Stimulated activated CD4-positive, alpha-beta T cell treated with anti-CD3 and anti-CD28 coated beads, Interleukin-2, amount 100 ng/mL, for 48 hours (primary cell): ENCODE measurements at places on chromosomes 16 and 17.

DNA sequence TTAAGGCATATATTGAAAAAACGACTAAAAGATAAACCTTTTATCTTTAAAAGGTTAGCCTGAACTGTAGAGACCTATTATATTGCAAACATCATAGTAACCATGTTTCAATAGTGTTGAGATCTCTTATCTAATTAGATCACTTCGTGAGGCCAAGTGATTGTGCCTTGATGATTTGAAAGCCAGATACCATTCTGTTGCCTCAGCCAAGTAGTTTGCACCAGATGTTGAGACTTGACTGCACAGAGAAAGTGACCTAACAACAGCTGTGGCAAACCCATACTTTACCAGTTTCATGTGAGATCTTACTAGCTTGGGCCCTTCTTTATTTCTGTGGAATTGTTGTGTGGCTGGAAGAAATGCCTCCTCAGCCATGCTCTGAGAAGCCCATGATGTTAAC is 717.3 kb downstream of the KCNJ2 start:
- DNase-seq, result no peak

DNA sequence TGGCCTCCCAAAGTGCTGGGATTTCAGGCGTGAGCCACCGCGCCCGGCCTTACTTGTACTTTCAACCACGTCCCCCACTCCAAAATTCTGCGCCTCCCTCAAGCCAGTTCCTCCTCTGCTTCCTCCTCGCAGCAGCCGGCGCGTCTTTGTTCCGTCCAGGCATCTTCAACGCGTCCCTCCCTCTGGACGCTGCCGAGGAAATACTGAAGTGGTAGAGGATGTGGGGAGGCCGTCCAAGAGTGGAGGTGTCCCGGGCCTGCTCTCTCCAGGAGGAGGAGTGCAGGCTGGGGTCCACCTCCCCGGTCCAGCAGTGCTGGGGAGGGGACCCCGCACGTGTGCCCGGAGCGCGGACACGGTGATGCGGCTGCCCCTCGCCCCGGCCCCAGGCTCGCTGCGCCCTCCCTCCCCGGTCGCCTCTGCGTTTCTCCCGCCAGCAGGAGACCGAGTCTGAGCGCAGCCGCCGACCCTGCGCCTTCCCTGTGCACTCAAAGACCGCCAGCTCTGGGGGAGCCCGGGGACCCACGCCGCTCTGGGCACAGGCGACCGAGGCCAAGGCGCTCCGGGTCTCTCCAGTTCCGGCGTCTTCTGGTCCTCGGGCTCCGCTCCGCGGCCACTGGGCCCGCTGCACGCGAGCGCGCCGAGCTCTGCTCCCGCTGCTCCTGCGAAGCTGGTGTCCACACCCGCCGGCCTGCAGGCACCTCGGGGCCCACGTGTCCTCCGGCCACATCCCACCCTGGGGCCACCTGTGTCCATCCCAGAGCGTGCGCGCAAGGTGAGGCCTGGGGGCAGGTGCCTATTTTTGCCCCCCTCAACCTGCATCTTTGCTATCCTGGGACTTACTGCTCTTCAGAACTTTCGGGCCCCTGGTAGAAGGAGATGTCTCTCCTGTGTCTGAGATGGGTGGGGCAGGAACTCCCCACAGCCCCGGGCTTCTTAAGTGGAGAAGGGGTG is 31.7 kb downstream of the OSBPL7 start:
- peak; percentile 54 for DNase-seq

DNA sequence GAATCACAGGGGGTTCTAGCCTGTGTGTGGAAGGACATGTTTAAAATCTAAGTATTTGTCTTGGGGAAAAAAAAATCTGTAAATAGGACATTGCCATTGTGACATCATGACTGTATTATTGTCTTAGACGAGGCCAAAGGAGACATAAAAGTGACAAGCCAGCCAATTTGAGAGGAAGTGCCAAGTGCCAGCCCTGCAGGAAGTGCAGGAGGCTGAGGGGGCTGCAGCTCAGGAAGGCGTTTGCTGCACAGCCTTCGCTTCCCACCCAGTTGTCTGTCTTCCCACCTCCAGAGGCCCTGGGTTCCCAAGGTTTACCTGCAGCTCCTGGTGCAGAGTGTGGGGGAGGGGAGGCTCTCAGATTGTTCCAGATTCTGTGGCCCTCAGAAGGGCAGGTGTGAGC is 1.3 kb downstream of the ADCY7 start:
- DNase-seq, result no peak

DNA sequence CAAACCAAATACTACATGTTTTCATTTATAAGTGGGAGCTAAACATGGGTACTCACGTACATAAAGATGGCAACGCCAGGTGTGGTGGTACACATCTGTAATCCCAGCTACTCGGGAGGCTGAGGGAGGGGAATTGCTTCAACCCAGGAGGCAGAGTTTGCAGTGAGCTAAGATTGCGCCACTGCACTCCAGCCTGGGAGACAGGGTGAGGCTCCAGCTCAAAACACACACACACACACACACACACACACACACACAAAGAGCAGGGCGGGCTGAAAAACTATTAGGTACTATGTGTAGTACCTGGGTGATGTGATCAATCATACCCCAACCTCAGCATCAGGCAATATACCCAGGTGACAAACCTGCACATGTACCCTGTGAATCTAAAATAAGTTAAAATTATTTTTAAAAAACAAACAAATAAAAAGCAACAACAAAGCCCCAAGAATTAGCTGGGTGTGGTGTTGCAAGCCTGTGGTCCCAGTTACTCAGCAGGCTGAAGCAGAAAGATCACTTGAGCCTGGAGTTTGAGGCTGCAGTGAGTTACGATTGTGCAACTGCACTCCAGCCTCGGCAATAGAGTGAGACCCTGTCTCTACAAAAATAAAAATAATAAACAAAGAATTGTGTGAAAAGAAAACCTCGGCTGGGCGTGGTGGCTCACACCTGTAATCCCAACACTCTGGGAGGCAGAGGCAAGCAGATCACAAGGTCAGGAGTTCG is 11.9 kb upstream of the FAAP100 start:
- no peak for DNase-seq

GRCh38 chr17:78950870-78951269 is 25.7 kb upstream of the TIMP2 start:
- DNase-seq, result no peak

- DNase-seq, result no peak
These were observed 80.4 kb downstream of the ABCC12 start for GRCh38 chr16:48075398-48075797.

DNA sequence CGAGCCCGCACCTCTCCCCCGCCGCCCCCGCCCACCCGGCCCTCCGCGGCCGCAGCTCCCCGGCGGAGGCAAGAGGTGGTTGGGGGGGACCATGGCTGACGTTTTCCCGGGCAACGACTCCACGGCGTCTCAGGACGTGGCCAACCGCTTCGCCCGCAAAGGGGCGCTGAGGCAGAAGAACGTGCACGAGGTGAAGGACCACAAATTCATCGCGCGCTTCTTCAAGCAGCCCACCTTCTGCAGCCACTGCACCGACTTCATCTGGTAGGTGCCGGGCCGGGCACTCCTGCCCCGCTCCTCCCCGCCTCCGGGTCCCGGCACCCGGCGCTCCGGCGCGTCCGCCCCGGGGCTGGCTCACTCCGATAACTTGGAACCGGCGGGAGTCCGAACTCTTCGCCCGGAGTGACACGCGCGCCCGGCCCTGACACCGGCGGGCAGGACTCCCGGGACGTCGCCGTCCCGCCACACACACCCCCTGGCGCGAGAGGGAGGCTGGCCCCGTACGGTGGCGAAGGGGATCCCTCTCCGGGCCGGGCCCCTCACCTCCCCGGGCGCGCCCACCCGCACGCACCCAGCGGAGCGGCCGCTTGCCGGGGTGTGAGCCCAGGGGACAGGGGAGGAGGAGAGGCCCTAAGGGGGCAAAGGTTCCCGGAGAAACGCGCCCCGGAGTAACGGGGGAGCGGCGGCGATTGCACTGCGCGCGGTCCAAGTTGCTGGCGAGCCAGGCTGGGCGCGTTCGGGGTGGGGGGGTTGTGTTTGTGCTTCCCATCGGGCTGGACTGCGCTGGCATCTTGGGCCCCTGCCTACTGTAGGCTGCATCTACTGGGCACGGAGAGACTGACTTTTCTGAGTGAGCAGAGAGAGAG is 581 bp downstream of the PRKCA start:
- DNase-seq, result peak; percentile 26

- DNase-seq, result no peak
These were observed 101.9 kb upstream of the HSBP1 start for GRCh38 chr16:83705856-83706255.

DNA sequence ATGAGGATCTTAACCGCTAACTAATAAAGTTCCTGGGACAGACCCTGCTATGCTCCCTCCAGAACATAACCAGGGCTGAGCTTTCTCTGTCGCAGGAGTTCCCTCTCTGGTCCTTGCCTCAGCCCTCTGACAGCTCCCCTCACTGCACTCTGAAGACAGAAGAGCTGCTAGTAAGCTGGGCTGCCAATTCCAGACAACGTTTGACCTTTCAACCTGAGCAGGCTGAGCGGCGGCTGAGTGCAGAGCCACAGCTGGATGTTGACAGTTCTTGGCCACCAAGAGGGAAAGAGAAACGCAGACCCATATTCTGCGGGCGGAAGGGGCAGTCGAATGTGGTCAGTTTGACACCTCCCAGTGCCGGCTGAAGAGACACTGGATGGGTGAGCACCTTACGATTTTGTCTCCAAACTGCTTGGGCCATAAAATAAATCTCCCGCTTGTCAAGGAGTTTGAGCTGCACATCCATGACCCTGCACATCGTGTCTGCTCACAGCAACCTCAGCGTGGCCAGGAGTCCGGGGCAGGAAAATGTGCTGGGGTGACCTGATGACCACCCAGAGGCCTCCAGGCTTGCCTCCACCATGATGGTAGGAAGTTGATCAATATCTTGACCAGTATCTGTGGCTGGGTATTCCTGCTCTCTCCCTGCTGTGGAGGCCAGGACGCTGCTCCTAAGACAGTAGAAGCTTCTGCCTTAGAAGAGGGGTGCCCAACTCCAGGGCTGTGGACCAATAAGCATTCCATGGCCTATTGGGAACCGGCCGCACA is 209.2 kb downstream of the PARN start:
- DNase-seq, result no peak

DNA sequence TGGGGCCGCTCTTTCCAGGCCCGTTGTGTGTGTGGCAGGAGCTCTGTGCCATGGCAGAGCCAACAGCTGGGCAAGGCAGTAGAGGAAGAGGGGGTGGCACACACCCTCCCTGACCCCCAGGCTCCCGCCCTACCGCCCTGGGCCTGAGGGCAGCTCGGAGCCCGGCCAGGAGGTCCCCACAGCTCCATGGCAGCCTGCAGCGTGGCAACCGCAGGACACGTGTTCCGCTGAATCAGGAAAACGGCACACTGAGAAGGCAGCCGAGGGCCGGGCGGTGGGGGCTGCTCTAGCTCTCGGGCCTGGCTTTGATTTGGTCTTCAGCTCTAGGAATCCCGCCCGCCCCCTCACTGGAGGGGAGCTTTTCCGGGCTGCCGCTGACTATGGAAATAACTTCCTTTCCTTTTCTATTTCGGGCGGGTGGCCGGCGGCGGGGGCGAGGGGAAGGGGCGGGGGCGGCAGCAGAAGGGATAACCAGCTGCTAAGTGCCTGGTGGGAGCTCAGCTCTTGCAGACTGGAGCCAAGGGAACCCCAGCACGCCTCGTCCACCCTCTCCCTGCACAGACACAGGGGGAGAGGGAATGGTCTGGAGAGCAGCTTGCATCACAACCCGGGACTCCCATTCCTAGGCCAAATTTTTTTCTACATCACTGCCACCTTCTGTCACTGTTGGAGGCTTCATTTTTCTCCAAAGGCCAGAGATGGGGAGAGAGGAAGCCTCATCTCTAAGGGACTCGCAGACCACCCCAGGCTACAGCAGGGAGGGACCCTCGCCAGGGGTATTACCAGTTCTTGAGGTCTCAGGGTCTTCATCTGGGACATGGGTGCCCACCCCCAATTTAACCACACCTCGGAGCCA is 24.8 kb upstream of the MRPS23 start:
- DNase-seq, result peak; percentile 16

GRCh38 chr16:3101841-3102470 is 2.9 kb upstream of the ZSCAN10 start:
- no peak for DNase-seq

GRCh38 chr16:46828943-46829342 is 2.0 kb downstream of the C16orf87 start:
- DNase-seq, result no peak

GRCh38 chr16:79848719-79849118 is 248.2 kb upstream of the MAF start:
- no peak for DNase-seq

- no peak for DNase-seq
These were observed 2.3 kb downstream of the TOP2A start for GRCh38 chr17:40415390-40415789.

DNA sequence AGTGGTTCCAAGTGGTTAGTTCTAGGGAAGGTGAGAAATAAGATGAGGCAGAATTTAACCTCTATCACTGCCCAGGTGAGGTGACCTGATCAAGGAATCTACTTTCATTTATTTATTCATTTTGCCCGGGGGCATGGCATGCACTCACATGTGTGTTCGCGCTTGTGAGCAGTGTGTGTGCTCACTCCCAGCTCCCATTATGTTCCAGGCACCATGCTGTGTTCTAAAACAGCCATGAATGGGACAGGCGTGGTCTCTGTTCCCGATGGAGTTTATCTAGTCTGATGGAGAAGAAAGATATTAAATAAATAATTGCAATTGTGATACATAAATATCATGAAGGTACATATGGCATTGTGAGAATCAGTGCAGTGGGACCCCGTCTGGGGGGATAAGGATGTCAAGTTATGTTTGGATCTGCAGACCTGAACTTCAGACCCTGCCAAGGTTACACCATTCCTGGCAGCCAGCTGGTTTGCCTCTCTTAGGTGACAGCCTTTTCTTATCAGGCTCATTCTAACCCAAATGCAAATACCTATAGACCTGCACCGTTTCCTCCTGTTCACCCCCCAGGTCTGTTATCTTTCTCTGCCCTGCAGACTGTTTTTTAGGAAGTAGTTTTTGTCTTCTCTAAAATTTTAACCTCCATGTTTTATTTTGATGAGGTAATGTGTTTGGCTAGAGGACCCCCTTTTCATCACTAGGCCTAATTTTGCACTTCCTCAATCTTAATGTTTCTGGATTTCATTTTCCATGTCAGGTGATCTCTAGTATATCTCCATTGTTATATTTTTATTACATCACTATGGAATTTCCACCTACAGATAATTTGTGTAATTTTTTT is 11.8 kb downstream of the CYB5B start:
- no peak for DNase-seq

DNA sequence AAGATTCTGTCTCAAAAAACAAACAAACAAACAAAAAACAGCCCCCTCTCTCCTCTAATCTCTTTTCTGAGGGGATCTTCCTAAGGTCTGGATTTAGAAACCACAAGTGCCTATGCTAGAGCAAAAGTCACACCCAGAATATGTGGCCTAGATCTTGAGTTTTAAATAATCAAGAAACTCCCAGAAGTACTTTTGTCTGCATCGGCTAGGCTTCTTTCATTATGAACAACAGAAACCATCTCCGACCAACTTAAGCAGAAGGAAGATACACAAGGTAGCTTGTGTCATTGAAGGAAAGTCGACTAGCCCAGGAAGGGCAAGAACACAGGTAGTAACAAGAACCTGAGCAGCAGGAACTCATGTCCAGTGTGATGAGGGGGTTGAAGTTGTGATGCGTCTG is 73.9 kb upstream of the KIFC3 start:
- no peak for DNase-seq

GRCh38 chr17:66963909-66964771 is at the start of gene CACNG4:
Gene CACNG4, plus strand, starts transcription at chr17:66964707. Its CDS starts 205 bp downstream, at chr17:66964912.
- DNase-seq, result no peak

- no peak for DNase-seq
These were observed 3.3 kb upstream of the HEXIM1 start for GRCh38 chr17:45145035-45145389.
